ENCODE measurements at places on chromosomes 11 and 22. TPM values are rescaled to one million over a fixed set of nuclear protein-coding genes. Genes with fewer than 3 reads are reported as not detected.

DNA sequence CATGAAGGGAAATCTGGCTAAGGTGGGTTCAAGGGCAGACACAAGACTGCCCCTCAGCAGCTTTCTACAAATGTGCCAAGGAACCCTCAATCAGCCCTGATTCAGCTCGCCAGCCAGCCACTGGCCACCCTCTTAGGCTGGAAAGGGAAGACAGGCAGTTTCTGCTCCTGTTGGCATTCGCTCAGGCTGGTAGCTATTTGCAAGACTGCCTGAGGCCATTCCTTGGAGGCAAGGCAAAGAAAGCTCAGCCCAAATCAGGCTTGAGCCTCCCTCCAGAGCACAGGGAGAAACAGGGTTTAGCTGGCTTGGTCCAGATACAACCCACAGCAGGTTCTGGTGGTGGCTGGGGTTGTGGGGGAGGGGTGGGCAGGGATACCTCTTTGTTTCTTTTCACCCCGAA, 19.2 kb downstream of the TP53I11 start:
- DNase-seq, result no peak

Gene CDC45
- total RNA-seq, result 48.4 TPM

DNA sequence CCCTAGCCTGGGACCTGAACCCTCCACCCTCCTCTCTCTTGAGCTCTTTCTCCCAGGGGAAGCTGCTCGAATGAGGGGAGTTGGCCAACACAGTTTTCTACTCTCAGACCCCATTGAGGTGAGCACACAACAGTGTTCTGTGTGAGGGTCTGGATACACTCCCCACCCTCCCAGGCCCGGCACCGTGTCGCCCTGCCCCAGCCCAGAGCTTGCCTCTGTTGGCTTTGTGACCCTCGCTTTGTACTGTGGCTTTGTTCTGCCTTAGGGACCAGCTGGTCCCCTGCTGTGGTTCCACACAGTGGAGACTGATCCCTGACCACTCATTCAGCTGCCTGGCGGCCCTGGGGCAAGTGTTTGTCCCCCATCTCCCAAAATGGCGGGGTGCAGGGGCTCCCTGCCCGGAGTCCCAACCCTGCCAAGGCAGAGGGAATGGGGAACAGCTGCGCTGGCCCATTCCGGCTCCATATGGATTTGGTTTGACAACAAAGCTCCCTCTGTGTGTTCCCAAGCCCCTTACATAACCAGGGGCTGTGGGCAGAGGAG, 8.3 kb downstream of the ST3GAL4 start:
- DNase-seq, result peak; percentile 75

- no peak for DNase-seq
Measured at GRCh38 chr11:19578871-19579270, 133.8 kb upstream of the NAV2 start.

GRCh38 chr22:35517769-35518530, 22.7 kb upstream of the RASD2 start:
- no peak for DNase-seq

- DNase-seq, result no peak
Measured at GRCh38 chr11:125987066-125987641, 41.3 kb downstream of the VSIG10L2 start.

DNA sequence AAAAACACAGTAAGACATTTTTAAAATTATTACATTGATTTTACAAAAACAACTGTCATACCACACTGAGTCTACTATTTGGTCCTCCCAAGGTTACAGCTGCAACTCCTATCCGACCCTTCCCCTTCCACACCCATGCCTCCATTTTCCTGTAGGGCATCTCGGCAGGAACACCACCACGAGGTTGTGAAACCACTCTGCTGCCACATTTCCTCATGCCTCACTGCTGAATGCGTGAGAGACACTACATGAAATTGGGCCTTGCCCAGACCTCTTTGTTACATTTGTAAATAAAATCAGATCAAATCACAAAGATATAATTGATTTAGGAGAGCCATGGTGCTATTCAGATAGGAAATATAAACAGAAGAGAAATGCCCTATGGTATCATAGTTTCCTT, 2.0 kb downstream of the ARHGAP32 start:
- no peak for DNase-seq

- DNase-seq, result no peak
Measured at GRCh38 chr11:77039491-77040400, 5.5 kb downstream of the B3GNT6 start.

DNA sequence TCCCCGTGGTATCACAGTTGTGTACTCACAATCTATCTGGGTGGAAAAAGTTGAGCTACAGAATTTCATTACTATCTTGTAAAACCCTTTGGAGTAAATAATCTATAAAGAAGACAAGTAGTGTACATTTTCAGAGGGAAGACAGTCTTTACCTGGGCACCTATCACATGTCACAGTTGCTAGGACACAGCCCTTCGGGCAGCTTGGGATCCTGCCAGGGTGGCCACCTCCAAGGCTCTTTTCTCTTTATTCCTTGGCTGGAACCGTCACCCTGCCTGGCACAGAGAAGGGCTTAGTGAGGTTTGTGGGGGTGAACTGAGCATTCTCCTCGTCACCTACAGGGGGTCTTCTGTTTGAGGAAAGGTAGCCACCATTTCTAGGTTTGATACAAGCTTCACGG, 23.6 kb downstream of the LRRC74B start:
- no peak for DNase-seq

- peak; percentile 47 for DNase-seq
Measured at GRCh38 chr22:41576877-41577276, 12.8 kb downstream of the PMM1 start.

GRCh38 chr11:70364178-70364577, 34.2 kb upstream of the CTTN start:
- no peak for DNase-seq

- peak; percentile 28 for DNase-seq
Measured at GRCh38 chr11:61577383-61578118, 3.3 kb downstream of the SYT7 start.

DNA sequence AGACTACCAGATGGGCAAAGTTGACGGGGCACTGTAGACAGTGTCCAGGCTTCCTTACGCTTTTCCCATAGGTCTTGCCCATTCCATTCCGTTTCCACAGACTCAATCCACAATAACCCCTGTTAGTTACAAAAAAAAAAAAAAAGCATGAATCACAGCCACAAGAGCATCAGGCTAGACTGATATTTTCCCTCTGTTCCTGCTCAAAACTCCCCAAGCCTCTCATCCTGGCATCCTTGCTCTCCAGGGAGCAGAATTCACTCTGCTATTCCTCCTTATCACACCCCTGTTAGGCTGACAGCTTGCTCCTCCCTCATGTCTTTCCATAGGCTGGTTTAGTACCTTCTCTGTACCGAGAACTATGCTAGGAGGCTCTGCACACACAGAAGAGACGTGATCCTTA, 42.2 kb downstream of the TMEM123 start:
- DNase-seq, result peak; percentile 28

- DNase-seq, result peak; percentile 48
Measured at GRCh38 chr22:49887702-49888101, 30.5 kb downstream of the ALG12 start.

Gene NUDT8
- total RNA-seq, result 2.4 TPM

DNA sequence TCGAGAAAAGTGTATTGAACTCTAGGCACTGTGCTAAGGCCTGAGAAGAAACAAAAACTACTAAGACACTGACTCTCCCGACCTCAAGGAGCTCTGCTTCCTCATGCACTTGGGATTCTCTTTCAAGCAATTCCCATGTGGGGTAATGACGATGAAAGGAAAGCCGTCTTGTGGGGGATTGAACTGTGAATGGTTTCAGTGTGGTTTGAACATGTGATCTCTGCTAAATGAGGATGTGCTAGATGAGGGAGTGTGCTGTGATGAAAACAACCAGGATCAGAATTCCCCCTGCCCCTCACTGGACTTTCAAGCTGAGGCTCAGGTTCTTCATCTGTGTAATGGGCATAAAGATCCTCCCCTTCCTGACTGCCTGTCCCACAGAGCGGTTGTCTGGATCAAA, 74.9 kb downstream of the DEPDC5 start:
- no peak for DNase-seq

Gene SHANK2
- 0.15 TPM for total RNA-seq

- no peak for DNase-seq
Measured at GRCh38 chr22:49810363-49811019, 17.2 kb downstream of the BRD1 start.

Gene MRGPRX4
- total RNA-seq, result not detected

- peak; percentile 66 for DNase-seq
Measured at GRCh38 chr11:20854215-20854955, 185.0 kb downstream of the NELL1 start.

GRCh38 chr11:104819603-104820002, 78.7 kb downstream of the CASP12 start:
- no peak for DNase-seq

- no peak for DNase-seq
Measured at GRCh38 chr22:44330188-44330743, 17.5 kb upstream of the SHISAL1 start.

DNA sequence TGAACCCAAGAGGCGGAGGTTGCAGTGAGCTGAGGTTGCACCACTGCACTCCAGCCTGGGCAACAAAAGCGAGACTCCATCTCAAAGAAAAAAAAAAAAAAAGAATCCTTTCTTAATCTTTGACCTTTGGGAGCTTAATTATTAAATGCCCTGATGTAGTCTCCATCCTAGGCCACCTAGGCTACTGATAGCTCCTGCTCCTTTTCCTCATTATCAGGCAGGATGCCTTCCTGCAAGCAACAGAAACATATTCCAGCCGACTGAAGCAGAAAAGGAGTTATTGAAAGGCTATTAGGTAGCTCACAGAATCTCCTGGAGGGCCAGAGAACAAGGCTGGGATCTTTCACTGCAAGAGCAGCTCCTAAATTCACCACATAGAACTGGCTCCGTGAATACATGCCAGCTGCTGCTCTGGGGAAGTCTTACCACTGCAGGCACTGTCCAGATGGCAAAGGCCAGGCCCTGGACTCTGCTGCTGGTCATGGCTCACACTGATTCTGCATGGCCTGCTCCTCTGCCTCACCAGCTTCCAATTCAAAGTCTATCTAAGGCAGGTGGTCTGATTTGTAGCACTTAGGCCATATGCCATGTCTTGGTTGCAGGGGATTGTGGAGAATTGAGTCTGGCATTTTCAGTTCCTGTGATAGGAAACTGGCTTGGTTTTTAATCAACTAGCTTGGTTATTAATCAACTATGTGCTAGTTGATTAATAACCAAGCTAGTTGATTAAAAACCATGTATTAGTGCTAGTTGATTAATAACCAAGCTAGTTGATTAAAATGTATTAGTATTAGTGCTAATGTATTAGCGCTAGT, 26.0 kb upstream of the POLD3 start:
- DNase-seq, result no peak

Gene RAG2
- total RNA-seq, result 0.10 TPM

Gene OR5B3
- total RNA-seq, result not detected

DNA sequence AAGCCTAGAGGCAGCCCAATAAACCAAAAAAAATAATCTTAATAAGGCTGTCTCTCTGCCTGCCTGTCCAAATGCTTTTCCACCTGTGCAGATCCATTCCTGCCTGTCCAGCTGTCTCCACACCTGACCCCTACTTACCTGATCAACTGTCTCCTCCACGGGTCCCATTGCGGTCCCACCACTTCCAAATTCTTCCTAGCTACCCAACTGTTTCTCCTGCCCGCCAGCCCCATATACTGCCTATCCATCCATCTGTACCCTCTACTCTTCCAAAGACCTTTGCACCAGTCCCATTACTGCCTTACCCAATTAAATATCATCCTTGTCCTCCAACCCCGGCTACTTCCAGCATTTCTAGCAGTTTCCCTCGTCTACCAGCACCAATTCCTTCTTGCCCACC, 39.4 kb upstream of the ANGPTL5 start:
- DNase-seq, result no peak

Gene ARVCF
- total RNA-seq, result 4.2 TPM

- no peak for DNase-seq
Measured at GRCh38 chr11:45917286-45917622, 423 bp downstream of the PEX16 start.

DNA sequence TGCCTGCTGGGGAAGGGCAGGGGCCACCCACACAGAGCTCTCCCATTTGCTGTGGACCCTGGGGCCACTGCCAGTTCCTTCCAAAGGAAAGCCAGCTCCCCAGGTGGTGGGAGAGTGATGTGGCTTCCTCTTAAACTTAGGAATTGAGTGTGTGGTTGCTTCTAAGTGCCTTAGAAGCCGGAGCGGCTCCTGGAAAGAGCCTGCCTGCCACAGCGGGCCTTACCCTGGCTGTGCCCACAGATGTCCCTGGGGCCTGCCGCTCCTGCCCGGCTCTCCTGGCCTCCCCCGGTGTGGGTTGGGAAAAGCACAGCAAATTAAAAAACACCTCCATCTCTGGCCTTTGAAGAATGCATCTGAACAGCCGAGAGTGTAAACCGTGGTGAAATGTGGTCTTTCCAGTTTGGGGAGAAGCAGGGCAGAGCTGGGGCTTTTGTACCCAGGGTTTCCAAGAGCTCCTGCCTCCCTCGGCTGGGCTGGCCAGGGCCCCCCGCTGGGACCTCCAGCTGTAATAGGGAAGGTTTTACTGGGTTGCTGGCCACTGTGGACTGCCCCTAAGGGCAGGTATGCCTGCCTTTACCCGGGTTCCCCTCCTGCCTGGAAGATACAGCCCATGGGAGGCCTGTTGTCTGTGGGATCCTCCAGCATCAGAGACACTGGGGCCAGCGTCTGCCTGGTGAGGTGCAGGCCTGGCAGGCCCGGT, 30.2 kb downstream of the LRP5 start:
- DNase-seq, result peak; percentile 55

GRCh38 chr11:44904261-44905020, 46.2 kb downstream of the TP53I11 start:
- DNase-seq, result peak; percentile 79

Gene GPR83
- total RNA-seq, result 0.04 TPM

Gene OR51B4
- not detected for total RNA-seq

DNA sequence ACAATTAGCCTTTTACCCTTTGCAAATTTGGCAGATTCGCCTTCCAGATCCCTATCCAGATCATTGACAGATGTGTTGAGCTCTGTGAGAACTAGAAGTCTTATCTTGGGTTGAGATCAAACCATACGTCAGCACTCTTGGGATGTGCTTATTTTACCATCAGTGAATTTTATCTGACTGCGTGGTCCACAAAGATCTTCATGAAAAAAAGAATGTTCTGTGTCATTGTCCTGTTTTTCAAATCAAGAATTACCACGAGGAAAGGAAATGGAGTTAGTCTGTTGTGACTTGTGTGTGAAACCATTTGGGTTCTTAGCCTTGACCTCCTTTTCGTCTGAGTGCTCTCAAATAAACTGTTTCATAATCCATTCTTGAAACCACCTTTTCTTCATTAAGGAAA, 86.2 kb upstream of the SORL1-AS1 start:
- DNase-seq, result no peak

Data from SJCRH30 (cell line).